ENCODE measurements at places on chromosomes 3 and 15. TPM values are rescaled to one million over a fixed set of nuclear protein-coding genes. Genes with fewer than 3 reads are reported as not detected.

The HCLS1 gene
- polyA plus RNA-seq: 8.8 TPM

- DNase-seq: peak; percentile 79
Observed at GRCh38 chr15:23642413-23643044, 5.1 kb downstream of the MAGEL2 start.

DNA sequence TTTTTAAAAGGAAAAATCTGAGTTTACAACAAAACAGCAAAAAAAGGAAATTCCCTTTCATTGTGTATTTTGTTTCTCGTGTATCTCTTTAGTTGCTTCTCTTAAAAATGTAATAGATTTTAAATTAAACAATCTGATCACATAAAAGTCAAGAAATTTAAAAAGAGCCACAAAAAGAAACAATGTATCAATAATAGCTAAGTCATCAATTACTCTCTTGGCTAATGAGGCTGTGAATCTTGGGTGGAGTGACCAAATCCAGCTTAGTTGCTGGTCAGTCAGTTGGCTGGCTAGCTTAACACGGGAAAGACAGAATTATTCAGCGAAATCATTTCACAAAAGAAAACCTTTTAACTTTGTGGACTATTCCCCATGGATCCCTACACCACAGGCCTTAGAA lies 3.2 kb downstream of the SFMBT1 start:
- no peak for DNase-seq

The MINAR1 gene
- polyA plus RNA-seq: 1.7 TPM

- peak; percentile 56 for DNase-seq
Observed at GRCh38 chr15:78830514-78831228, 19.4 kb upstream of the ADAMTS7 start.

- DNase-seq: no peak
Observed at GRCh38 chr3:137771401-137772213, 7.5 kb downstream of the SOX14 start.

GRCh38 chr3:36852071-36852470 lies 87.7 kb upstream of the DCLK3 start:
- DNase-seq: peak; percentile 60

GRCh38 chr3:146156666-146157314 lies 4.2 kb downstream of the PLOD2 start:
- DNase-seq: no peak

All from muscle of leg (tissue), 16 donors.